ENCODE measurements at places on chromosomes 4 and X.
A peak's percentile ranks its signal among the peaks of the same experiment; 100 is the strongest.

DNA sequence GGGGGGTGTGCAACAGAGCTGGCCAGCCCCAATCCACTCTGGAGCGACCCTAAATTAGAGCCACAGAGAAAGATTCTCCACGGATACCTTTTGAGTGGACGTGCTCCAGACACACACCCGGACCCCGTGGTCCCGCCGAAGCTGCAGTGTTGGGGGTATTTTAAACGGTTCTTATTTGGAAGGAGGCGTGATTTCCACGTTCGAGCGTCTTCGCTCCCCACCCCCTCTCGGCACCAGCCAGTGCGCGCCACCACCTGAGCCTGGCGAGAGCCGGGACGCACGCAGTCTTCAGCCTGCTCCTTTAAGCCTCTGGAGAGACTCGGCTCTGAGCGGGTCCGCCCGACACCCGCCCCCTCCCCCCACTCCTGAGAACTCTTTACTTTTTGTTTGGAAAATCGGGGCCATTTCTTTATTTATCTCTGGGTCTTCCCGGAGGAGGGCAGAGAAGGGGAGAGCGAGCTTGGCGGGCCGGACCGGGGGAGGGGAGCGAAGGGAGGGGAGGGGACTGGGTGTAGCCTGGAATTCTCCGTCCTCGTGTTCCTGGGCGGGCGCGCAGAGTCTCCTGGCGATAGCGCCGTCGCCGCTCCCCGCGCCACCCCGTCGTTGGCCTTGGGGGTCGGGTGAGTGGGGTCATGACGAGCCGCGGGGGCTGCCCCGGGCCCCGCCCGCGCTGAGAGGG is 668 bp upstream of the PTCHD1 start:
- DNase-seq = no peak

DNA sequence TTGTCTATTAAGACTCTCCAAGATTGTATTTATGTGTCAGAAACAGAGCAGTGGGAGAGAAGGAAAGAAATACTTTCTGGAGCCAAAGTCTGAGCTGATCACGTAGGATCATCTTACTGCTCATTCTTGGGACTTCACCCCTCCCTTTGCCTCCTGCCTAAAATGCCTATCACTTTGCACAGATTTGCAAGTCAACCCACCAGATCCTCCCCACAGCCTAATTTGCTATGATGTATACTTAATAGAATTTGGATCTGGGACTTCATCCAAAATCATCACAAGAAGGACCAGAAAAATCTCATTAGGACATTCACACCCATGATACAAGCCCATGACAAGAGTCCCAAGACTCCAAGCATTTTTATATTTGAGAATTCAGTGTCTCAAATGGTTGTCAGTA is 290.2 kb downstream of the FBXW7 start:
- DNase-seq = no peak

DNA sequence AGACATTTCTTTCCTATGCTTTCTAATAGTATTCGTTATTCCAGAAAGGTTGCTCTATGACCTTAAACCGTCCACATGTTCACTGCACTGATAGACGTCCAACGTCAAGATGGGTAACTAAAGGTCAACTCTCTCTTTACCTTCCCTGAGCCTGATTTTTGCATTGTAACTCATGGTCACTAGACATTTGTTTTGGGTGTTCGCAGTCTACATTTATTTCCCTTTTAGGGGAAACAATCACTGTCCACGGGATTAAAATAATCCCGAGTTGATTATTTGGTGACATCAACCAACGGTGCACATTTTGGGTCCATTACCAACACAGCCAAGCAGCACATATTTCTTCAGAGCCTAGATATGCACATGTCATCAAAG is 540 bp upstream of the HADH start:
- no peak for DNase-seq

GRCh38 chr4:168593399-168593798 is 96.5 kb downstream of the PALLD start:
- no peak for DNase-seq

DNA sequence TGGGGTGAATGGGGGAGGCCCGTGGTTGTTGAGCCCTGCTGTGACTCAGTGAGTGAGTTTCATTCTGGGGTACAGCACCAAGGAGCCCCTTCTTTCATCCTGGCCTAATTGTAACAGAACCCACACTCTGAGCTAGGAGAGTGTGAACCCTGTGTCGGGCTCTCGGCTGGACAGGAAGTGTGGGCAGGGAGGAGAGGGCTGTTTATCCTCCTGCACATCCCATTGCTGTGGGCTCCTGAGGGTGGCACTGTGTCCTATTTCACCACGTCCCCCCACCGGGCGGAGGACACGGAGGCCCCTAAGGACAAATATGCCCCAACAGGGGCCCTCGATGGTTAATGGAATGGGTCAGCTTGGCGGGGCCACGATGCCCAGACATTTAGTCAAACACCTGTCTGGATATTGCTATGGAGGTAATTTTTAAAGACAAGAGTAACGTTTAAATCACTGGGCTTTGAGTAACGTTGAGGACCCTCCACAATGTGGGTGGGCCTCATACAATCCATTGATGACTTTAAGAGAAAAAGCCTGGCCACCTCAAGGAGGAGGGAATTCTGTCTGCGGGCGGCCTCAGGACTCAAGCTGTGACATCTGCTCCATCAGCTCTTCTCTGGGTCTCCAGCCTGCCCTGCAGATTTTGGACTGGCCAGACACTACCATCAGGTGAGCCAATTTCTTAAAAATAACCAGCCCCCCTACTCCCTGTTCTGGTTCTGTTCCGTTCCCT is 46.1 kb upstream of the SORCS2 start:
- DNase-seq = no peak

- no peak for DNase-seq
Measured at GRCh38 chrX:107659768-107660167, 31.5 kb downstream of the PRPS1 start.

DNA sequence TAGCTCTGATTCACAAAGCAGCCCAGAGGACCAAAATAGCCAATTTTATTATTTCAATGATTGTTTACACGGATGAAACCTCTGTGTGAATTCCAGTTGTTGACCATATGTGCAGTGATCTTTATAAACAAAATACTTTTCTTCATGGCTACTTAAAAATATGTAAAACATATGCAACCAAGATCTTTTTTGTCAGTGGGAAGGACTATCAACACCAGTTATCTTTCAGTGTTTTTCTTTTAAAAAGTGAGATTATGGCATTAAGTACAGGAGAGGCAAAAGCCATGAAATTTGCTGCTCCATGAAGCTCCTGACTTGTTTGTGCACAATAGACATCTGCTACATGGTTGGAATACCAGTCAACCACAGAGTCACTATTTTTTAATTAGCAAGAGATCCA is 184.4 kb downstream of the DKK2 start:
- DNase-seq = no peak

DNA sequence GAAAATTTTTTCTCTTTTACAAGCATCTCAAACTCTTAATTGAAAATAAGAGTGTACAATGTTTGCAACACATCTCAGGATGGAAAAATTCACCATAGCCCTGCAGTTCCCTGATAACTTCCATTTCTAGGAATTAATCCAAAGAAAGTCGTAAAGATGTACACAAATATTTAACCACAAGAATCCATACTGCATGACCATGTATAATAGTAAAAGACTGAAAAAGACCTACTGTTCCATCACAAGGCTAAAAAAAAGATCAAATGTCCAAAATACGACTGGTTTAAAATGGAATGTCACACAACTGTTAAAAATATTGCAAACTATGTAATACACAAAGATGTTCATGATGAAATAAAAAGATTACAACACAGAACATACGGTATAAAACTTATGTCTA is 32.1 kb downstream of the HUWE1 start:
- no peak for DNase-seq

- no peak for DNase-seq
Measured at GRCh38 chr4:5824635-5825034, 68.3 kb downstream of the CRMP1 start.

DNA sequence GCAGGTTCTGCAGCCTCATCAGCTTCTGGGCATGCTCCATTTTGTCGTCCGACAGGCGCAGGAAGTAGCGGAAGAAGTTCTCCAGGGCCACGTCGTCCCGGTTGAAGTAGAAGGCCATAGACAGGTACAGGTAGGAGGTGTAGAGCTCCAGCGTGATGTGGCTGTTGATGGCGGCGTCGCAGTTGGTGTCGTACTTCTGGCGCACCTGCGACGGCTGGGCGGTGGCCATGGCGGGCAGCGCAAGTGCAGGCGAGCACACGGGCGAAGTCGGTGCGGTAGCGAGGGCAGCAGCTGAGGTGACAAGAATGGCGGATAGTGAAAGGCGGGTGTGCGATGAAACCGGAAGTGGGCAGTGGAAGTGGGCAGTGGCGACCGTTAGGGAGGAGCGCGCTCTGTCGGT is at the start of gene FTHL17:
TSS of gene FTHL17 (minus strand) at position 317 of the 400 bp plus-strand sequence. CDS start at position 229, 88 bp downstream.
- DNase-seq = no peak

DNA sequence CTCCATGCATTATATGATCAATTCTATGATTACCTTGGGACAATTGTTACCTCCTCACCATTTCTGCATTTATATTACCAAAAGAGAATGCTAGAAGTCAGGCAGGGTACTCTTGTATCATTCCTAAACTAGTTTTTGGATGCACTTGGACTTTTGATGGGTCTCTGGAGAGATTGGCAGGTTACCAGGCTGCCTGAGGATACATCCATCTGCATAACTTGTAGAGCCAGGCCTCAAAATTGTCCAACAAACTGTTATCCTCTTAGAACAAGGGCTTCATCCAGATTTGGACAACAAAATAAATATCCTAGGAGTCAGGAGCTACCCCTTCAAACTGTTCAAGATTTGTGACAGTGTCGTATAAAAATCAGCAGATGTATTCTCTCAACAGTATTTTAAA is 326.1 kb downstream of the IL15 start:
- no peak for DNase-seq

DNA sequence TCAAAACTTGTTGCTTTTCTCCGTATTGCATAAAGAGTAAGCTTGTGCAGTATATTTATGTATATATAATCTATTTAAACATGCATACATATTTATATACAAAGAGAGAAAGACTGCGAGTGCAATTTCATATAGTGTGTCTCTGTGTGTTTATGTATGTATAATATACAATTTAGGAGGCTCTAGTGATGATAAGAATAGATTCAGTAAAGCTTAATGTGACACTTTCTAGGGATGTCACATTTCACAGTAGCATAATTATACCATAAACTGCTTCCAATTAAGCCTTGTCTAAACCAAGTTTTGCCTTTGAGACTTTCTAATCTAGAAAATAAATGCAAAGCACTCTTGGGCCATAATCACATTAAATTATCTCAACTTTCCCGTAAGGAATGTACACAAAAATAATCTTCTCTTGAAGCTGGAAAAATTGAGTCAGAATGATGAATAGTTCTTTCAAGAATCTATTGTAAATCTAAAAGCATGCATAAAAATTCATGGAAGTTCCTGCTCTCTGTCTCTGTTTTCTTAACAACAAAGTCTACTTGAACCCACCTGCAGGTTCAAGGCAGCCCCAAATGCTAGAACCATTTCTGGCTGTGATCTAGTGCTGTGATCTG is 114.1 kb upstream of the NPY2R start:
- no peak for DNase-seq

DNA sequence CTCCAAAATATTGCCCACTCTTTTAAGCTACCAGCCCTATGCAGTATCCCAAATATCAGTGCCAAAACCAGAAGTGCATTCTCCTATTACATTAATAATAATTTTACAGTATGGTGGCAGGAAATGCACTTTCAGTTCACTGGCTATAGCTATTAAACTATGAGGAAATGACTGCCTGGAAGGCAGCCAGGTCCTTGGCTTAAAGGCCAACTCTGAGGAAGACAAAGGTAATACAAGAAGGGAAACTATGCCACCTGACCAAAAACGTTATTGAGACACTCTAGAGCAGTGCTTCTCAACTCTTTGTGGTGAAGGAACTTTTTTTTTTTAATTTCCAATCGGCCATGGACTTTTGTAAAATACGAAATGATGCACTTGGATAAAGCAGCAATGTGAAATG is 133.6 kb upstream of the VAMP7 start:
- peak; percentile 22 for DNase-seq

DNA sequence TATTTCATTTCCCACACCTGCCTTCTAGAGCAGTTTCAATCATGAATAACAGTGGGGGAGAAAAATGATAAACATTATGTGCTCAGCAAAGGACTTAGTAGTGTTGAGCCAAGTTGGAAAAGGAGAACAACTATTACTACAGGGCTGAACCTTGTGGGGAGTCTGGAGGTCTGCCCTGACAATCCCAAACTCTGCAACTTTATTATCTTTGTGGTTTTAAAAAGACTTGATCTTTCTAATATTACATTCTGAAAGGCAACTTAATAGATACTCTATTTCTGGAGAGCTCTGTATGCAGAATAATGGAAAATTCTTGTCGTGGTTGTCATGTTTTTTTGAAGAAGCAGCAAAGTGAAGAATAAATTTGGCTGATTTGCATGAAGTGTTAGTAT is 116.1 kb downstream of the SPCS3 start:
- no peak for DNase-seq

DNA sequence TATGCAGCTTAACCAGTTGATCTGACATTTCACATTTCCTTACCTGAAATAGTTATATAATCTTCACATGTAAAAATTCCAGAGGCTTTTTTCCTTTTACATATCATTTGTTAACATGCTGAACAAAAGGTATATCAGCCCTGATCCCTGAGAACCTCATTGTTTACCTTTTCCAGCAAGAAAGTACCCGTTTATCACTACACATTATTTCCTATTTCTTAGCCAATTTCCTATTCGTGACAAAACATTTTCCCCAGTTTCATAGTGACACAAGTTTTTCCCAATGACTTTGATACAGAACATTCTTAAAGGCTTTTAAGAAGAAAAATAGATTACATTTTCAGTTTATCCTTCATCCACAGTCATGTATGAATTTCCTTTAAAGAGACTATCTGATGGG is 86.6 kb upstream of the DKK2 start:
- no peak for DNase-seq

DNA sequence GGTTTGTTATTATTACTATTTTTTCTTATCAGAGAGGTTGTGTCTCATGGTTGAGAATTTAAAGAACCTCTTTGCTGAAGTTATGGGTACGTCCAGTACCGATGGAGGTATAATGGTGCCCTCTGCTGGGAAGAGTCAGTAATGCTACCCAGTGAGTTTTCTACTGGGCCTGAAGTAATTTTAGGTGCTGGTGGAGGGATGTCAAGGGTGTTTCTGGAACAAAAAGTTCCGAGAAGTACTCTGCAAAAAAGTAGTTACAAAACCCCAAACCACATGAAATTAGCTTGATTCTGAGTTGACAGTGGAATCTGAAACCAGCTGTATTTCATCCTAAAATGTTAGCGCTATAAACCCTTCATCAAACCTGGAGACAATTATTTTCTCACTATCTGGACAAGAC is 102.5 kb upstream of the MID1 start:
- peak; percentile 63 for DNase-seq

DNA sequence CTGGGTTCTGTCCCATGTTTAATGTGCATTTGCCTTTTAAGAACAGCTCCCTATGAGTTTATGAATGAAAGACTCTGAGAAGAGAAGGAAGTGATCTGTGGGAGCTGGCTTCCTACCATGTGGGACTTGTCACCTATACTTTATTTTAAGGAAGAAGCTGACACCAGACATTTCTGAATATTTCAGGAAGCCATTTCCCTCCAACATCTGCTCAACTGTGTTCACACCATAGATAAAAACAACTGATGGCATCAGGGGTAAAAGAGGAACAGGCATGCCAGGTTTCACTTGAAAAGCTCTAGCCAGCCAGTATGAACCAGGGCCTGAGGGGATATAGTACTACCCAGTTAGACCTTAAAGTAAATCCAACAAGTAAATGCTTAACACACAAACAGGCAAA is 116.0 kb downstream of the COL4A6 start:
- DNase-seq = no peak
